ENCODE measurements at places on chromosomes 3 and 15.

GRCh38 chr3:112247350-112247749 lies 46.7 kb downstream of the SLC9C1 start:
- no peak for DNase-seq

DNA sequence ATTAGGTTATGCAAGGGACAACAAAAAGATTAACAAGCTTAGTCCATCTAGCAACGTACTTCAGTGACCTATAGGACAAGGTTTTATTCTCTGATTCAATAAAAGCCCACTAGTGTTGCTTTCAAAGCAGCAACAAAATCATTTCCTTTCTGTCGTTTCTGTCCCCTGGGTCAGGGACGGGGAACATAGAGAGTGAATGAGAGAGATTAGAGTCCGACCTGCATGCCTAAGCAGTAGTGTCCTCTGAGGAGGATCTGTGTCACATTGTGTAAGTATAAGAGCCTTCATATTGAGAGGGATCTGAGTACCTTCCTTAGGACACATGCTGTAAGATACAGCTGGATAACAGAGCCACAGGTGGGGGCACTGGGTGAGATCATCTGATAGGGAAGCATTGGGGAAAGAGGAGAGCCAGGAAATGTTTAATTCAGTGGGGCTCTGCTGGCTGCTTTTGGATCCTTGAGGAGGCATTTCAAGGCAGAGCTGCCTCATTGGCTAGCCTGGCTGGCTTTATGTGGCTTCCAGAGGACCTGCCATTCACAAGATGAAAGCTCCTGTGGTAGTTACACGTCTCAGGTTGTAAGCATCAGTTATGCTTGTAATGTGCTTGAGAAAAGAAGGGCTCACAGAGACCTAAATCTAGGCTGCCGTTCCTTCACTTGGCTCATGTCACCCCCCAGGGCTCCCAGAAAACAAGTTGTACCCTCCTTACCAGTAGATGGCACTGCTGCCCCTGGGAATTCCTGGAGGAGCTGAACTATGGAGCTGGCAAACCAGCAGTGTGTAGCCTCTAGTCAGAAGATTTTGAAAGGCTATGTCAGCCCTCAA lies 2.7 kb downstream of the TMEM108 start:
- DNase-seq: peak; percentile 85

DNA sequence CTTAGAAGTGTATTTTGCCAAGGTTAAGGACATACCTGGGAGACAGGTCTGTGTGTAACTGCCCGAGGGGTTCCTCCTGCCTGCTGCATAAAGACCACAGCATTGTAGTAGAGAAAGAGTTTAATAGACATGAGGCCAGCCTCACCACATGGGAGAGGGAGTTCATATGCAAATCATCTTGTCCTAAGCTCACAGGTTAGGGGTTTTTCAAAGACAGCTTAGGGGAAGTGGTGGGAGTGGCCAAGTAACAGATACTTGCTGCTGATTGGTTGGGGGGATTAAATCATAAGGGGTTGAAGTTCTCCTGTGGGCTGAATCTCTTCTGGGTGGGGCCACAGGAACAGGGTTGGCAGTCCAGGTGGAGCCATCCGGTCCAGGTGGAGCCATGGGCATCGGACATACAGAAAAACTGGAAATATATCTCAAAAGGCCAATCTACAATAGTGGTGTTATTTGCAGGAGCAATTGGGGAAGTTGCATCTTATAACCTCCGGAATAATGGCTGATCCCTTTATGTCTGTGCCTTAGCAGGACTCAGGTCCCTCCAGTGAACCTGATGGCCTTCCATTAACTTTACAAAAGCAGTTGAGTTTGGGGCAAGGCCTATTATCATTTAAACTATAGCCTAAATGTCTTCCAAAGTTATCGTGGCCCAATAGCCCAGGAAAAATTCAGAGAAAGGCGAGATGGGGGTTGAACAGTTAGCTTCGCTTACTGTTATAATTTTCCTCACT lies 86.0 kb upstream of the MFGE8 start:
- no peak for DNase-seq

DNA sequence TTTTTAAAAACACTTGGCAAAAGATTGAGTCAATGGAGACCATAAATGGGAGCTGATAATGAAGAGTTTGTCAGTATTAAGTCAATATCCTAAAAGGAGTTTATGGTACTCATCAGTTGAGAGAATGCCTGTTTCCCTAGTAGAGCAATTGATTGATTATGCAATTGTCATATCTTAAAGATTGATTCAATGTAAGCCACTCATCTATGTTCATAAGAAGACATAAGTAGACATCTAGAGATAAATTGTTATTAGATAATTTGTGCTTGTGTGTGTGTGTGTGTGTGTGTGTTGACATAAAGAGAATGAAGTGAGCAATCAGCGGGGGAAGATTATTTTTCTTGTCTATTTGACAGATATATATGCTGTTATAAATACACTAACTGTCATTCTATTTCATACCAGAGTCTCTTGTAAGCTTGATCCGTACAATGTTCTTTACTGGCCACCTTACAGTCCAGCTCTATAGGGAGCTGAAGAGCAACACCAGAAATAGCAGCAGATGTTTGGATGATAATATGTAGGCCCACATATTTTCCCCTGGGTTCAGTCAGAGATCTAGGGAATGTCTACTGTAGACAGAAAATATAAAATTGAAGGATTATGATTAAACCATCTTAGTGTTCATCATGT lies 848.6 kb upstream of the EPHA6 start:
- DNase-seq: no peak

DNA sequence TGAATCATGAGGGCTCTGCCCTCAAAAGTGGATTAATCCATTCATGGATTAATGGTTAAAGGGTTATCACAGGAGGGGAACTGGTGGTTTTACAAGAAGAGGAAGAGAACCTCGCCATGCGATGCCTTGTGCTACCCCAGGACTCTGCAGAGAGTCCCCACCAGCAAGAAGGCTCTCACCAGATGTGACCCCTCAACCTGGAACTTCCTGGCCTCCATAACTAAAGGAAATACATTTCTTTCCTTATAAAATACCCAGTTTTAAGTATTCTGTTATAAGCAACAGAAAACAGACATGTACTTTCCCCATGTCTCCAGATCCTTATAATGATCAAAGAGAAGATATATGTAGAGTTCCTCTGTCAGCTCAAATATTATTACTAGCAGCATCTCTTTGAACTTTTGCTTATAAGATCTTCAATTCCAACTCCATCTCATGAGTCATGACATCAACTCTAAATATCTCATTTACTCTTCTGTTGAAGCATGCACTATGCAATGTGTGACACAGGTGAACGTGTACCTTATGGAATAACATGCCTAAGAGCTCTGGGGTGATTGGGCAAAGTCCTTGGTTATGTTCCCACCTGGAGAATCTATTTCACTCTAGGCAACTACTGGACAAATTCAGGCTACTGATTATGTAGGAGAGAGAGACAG lies 37.5 kb upstream of the ZBTB38 start:
- no peak for DNase-seq

GRCh38 chr3:45995236-45996192 lies at the start of gene FYCO1:
Gene FYCO1, minus strand, starts transcription at chr3:45995824. Its CDS starts 10,914 bp downstream, at chr3:45984910.
- peak; percentile 86 for DNase-seq

- no peak for DNase-seq
These were observed 25.8 kb downstream of the EFCAB12 start for GRCh38 chr3:129402616-129403015.
